ENCODE measurements at places on chromosomes 6 and 20.

DNA sequence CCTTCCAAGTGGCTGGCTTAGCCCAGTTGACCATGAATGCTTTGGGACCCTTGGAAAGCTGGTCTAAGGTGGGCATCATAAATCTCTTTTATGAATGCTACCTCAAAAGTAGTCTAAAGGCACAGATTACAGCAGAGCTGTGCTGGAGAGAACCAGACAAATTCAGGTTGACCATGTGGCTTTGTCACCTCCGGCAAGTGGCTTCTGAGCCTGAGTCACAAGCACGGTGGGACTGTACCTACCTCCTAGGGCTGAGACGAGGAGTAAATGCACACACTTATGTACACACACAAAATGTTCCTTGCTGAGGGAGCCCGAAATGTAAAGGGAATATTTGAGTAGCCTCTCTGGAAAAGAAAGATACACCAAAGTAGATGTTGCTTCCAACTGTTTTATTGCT, 155.9 kb downstream of the NFATC2 start:
- DNase-seq, result peak; percentile 37

DNA sequence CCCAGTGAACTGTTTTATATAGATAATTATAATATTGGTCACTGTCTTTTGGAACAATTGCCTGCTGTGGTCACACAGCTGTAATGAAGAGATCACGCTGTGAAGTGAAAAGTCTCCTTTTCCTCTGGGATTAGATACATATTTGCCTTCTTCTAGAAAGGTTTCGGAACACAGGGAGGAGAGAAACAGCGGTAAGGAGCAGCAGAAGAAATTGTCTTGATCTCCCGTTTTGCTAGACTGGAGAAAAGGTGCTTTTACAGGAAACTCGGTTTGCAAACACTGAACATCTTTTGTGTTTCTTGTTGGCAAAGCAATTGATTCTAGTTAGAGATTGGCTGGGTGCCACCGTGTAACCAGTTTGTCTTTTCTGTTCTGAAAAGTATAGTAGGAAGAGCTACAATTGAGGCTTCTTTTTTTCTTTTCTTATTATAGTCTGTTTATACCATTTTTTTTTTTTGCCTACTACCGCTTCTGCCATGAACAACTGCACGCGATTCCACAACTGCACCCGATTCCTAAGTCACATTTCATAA, 404.1 kb upstream of the ID4 start:
- no peak for DNase-seq

- no peak for DNase-seq
Measured at GRCh38 chr6:46324706-46325105, 153.9 kb upstream of the ENPP5 start.

- no peak for DNase-seq
Measured at GRCh38 chr20:38433304-38433972, 1.7 kb downstream of the SNHG17 start.

Measured in stimulated activated CD8-positive, alpha-beta memory T cell treated with anti-CD3 and anti-CD28 coated beads, Interleukin-4, amount 100 ng/mL, for 24 hours (primary cell).